ENCODE measurements at places on chromosomes 11 and 22.

GRCh38 chr11:3950996-3951660, 95.7 kb downstream of the STIM1 start:
- peak; percentile 45 for DNase-seq

GRCh38 chr11:80621871-80622270, 1181.0 kb upstream of the TENM4 start:
- no peak for DNase-seq

GRCh38 chr11:60942970-60943565, 8.9 kb downstream of the SLC15A3 start:
- no peak for DNase-seq

DNA sequence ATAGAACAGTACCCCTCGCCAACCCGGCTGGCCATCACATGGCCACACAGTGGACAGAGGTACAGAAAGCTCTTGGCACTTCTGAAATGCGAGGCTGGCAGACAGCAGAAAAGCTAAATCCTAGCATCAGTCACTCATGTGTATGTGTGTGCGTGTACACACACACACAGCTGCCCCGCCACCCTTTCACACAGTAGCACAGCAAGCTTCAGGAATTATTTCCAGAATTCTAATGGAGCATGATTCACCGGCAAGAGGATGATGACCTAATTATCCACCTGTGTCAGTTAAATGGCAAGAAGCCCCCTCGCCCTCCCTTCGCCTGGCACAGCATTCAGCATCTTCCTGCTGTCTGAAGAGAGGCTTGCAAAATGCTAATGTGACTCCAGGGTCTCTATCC, 336.0 kb downstream of the SHANK2 start:
- DNase-seq = no peak

DNA sequence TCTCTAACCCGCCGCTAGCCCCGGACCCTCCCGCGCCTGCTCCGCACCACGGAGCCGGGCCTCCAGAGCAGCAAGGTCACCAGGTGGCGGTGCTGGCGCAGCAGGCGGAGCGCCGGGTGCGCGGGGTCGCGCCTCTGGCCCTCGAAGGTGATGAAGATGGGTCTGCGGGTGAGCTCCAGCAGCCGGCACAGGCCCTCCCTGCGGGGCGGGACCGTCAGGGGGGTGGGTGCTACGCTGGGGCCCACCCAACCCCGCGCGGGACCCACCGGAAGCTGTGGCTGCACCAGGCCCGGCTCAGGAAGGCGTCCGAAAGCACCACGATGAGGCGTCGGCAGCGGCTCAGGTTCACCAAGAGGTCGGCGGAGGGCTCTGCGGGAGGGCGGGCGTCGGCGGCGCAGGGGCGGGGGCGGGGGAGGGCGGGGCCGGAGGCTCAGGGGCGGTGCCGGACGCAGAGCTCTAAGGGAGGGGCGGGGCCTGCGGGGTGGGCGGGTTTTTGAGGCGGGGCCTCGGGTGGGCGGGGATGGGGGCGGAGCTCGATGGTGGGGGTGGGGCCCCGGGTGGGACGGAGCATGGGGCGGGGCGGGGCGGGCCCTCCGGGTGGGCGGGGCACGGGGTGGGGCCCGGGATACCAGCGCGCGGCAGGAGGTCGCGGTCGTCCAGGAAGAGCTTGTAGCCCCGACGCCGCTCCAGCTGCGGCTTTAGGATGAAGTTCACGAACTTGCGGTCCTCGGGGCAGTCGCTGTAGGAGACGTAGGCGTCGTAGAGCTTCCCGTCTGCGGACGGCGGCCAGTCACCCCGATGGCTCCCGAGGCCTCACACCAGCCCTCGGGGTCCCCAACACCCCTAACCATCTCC, 7.8 kb downstream of the SIGIRR start:
- DNase-seq = peak; percentile 89

- DNase-seq = no peak
Measured at GRCh38 chr11:118128721-118129470, 23.7 kb downstream of the SCN4B start.

- no peak for DNase-seq
Measured at GRCh38 chr11:3958281-3958680, 102.8 kb downstream of the STIM1 start.

DNA sequence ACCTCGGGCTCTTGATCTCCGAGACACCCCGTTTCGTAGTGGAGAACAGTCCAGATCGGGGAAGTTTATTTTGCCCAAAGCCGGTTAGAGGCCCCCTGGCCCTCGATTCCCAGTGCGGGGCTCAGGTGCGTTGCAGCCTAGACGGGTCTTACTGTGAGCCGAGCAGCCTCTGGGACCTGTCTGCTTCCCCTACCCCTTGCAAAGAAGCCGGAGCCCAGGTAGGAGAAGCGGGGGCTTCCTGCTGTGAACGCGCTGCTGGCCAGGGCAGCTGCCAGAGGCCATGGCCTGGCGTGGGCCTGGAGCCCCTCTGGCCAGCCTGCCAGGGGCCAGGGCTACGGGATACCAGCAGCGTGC, 621 bp downstream of the TSPO start:
- no peak for DNase-seq

DNA sequence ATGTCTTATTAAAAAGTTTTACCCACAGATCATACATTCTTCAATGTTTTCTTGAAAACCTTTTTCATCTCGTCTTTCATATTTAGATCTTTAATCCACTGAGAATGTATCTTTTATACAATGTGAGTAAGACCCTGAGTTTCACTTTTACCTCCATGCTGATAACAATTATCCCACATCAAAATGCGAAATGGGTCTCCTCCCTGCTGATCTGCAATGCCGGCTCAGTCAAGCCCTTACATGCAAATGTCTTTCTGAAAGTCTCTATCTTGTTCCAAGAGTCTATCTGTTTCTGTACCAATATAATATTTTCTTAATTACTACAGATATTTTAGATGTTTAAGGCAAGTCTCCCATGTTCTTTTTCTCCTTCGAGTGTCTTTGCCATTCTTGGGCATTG, 50.9 kb downstream of the CDON start:
- no peak for DNase-seq

GRCh38 chr11:48047616-48048015, 67.3 kb downstream of the PTPRJ start:
- no peak for DNase-seq

DNA sequence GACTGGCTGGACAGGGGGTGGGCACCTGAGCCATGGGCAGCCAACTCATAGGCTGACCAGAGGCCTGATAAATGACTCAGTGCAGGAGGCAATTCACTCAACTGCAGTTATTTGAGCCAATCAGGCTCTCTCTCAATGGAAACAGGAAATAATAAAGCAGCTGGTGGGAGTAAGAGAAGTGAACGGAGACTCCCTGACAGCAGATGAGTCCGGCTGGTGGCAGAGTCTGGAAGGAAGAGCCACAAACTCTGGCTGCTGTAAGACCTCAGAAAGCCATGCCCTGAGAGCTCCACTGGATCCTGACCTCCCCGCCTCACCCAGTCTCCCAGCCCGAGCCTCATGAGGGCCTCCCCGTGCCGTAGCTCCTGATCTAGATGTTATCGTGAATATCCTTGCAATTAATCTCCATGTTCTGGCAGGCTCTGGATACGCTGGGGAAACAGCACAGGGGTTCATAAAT, 69.8 kb downstream of the TRIM29 start:
- no peak for DNase-seq

- no peak for DNase-seq
Measured at GRCh38 chr22:50281957-50282356, 11.8 kb upstream of the MAPK11 start.
